ENCODE measurements at places on chromosomes 16 and 17.

- DNase-seq, result no peak
Observed at GRCh38 chr17:30599428-30600059, 122.3 kb downstream of the GOSR1 start.

DNA sequence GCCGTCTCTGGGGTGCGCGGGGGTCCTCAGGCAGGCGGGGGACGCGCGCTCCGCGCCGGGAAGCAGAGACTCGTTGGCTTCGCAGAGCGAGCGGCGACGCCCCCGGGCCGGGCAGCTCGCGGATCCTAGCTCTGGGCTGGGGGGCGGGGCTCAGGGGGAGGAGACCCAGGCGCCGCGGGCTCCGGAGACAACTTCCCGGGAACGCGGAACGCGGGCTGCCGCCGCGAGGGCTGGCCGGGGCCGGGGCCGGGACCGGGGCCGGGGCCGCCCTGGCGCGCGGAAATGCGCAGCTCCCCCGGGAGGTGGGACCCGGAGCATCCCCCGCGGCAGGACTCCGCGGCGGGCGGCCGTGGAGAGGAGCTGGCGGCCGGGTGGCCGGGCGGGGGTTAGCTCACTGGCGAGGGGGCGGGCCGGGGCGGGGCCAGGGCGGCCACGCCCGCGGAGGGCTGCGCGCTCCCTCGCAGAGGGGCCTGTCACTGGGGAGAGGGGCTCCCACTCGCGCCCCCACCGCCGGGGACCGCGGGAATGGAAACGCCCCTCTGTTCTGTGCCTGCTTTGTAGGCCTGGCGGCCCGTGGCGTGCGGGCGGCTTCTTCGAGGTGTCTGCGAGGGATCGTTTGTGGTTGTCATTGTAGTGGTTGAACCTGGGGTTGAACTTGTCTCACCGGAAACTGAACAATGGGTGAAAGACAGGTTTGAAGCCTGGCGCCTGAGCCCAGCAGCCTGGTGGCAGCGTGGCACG lies at the start of gene GAS7:
Gene GAS7 (minus strand): TSS at position 98 of the 741 bp plus-strand sequence.
- DNase-seq, result peak; percentile 29

- no peak for DNase-seq
Observed at GRCh38 chr16:49524947-49525315, 151.3 kb downstream of the C16orf78 start.

DNA sequence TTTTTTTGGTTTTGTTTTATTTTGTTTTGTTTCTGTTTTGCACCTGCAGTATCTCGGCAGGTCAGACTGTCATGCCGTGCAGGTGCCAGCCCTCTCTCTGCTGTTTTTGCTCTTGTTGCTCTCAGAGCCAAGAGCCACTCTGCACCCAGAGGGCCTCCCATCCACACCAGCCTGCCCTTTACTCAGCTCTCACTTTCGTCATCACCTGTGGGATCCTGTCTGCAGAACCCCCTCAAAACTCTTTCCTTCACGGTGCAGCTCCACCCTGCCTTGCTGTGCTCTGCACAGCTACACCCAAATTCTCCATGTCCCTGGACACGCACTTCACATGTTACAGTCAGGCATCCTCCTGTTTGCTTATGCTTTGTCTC lies 2.6 kb downstream of the AOC3 start:
- no peak for DNase-seq

- no peak for DNase-seq
Observed at GRCh38 chr16:12486386-12486785, 317.3 kb downstream of the CPPED1 start.

DNA sequence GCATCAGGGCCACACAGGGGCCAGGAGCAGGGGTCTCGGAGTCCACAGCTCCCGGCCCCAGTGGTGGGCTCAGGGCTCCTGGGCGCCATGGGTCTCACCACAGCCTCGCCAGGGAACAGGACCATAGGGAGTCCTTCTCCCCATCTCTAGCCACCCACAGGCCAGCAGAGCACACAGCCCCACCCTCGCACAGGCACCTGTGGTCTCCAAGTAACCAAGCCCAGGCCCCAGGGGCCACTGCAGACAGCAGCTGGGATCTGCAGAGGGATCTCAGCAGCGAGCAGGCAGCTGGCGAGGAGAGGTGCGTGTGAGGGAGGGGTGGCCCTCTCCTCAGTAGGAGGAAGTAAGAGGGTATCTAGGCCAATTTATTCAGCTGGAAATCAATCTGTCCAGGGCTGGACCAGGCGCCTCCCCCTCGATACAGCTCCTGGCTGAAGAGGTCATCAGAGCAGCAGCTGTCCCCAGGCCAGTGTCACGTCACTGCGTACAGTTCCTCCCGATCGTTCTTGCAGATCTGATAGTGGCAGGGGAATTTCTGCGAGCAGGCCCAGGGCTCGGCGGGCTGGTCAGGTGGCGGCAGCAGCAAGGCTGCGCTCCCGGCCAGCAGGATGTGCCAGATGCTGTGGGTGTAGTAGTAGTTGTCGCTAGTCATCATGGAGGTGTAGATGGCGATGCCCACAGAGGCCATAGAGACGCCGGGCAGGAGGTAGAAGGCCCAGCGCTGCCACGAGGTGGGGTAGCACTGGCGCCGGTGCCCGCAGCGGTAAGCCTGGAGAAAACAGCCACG lies 1.4 kb upstream of the MRPL28 start:
- no peak for DNase-seq

DNA sequence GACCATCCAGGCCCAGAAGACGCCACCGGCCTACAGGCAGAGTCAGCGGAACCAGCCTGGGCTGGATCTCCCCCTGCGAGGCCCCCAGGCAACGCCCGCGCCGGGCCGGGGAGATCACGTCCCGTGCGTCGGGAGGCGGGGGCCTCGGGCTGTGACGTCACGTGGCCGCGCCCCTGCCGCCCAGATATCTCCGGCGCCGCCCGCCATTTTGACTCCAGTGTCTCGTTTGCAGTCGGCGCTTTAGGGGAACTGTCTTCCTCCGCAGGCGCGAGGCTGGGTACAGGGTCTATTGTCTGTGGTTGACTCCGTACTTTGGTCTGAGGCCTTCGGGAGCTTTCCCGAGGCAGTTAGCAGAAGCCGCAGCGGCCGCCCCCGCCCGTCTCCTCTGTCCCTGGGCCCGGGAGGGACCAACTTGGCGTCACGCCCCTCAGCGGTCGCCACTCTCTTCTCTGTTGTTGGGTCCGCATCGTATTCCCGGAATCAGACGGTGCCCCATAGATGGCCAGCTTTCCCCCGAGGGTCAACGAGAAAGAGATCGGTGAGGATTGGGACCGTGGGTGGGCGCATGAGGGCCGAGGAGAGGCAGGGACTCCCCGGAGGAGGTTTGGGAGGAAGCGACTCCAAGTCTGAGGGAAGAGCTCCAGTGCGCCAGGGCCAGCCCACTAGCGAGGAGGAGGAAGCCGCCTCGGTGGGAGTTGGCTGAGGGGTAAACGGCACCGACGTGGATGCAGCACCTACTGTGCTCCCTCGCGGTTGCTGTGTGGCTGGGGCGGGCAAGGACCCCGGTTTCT lies at the start of gene WSB1:
Gene WSB1 (plus strand): TSS at position 217 of the 791 bp plus-strand sequence. CDS start 282 bp downstream, at position 499.
- peak; percentile 86 for DNase-seq
